H4 (cell line): ENCODE measurements at places on chromosomes 1 and 21. TPM values are rescaled to one million over a fixed set of nuclear protein-coding genes. Genes with fewer than 3 reads are reported as not detected.

DNA sequence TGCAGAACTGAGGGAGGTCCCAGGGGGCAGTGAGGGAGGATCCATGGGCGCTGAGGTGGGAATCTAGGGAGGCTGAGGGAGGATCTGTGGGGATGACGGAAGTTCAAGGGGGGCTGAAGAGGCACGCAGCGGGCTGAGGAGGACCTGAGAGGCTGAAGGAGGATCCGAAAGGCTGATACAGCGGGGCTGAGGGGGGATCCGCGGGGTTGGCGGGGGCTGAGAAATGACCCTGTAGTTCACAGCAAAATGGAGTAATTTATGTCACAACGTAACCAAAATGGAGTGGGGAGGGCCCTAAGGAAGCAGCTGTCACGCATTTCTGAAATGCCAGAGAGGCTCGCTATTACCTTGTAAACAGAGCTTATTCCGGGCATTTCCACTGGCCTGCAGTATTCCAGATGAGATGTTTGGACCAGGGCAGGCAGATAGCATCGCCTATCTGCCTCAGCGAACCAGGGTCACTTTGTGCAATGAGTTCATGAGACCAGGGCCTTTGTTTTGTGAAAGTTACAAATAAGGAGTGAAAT, 926 bp upstream of the MRPL55 start:
- no peak for DNase-seq

- no peak for DNase-seq
Measured at GRCh38 chr1:41533016-41533730, 48.7 kb upstream of the EDN2 start.

DNA sequence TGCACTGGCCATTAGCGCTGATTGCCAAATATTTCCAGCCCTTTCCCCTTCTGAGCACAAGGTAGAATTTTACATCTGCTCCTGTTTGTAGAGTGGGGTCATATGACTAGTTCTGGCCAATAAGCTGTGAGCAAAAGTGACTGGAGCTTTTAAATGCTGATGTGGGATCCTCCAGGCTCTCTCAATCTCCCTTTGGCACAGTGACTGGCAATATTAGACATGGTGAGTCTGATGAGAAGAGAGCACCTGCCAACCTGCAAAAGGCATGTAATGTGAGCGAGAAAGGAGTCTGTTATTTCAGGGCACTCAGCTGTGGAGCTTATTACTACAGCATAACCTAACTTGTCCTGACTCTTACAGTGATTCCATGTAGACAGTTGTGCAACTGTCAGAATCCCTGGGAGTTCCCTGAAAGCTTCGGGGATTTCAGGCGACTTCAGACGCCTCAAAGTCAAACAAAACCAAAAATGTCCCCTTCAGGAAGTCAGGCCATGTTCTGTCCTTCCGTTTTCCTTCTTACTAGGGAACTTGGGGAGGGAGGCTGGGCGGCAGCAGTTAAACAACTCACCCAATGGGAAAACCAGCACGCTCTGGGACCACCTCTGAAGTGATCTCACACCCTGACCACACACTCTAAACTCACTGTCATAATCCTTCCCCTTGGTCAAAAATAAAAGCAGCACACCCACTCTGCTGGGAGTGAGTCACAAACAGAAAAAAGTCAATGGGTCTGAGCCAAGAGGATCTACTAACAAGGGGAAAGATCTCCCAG, 3.6 kb upstream of the RASSF5 start:
- peak; percentile 99 for DNase-seq

The CTH gene
- total RNA-seq: 21.9 and 26.3 TPM in 2 replicates

DNA sequence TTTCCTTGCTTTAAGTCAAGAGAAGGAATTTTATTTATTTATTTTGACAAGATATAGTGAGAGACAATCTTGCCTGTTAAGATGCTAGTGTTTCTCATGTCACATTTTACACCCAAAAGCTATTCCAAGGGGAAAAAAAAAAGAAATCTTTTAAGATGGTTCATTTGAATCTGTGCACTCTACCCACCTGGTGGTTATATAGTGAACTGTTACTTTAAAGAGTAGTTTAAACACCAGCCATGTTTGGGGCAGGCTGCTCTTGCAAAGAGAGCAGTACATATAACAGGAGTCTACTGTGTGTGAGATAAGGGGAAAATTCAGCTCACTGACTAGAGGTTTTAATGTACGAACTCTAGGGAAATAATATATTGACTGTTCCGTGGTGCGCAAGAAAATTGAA, 3.3 kb upstream of the ELAVL4 start:
- DNase-seq: no peak

The SPATA21 gene
- not detected in 2 replicates for total RNA-seq

DNA sequence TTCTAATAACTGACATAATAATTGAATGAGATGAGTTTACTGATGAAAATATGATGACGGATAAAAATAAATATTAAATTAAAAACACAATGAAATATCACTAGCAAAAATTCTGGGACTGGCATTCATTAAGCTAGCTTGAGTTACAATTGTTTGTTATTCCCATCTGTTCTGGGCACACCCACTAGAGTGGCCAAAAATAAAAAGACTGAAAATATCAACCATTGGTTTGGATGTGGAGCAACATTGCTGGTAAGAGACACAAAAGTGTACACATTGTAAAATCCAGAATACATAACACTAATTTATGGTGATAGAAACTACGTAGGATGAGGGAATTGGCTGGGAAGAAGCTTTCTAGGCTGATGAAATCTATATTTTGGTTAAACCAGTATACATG, 9.6 kb upstream of the NEK7 start:
- DNase-seq: no peak

DNA sequence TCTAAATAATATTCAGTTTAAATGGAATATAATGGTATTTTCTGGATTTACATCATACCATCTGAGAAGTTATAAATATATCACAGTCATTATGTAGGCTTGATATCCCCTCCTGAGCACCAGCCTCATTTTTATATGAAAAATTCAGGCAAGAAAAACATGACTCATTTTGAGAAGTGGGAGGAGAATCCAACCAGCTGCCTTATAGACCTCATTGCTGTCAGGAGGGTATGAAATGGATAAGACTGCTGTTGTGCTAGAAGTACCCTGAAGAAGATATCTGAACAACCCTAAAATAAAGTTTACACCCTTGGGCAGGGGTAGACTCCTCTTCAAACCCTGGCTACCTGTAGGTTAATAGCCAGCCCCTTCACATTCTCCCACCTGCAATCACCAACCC, 8.8 kb downstream of the GIPC2 start:
- DNase-seq: no peak

DNA sequence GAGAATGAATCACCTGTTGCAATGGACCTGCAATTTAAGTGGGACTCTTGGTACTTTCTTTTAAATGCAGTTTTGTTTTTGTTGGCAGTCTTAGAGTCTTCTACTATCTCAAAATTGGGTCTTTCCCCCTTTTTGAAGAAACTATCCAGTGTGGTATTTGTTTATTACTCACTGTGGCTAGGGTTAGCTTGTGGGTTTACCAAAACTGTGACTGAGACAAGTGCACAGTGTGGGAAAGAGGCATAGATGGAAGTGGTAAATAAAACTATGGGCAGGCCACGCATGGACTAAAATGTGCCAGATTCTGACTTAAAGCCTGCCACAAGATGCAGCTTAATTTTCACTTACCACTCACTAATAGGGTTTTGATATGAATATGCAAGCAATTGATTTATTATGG, 1441.7 kb downstream of the PLA2G4A start:
- no peak for DNase-seq

The SLC22A15 gene
- total RNA-seq: 0.60 and 1.1 TPM in 2 replicates

DNA sequence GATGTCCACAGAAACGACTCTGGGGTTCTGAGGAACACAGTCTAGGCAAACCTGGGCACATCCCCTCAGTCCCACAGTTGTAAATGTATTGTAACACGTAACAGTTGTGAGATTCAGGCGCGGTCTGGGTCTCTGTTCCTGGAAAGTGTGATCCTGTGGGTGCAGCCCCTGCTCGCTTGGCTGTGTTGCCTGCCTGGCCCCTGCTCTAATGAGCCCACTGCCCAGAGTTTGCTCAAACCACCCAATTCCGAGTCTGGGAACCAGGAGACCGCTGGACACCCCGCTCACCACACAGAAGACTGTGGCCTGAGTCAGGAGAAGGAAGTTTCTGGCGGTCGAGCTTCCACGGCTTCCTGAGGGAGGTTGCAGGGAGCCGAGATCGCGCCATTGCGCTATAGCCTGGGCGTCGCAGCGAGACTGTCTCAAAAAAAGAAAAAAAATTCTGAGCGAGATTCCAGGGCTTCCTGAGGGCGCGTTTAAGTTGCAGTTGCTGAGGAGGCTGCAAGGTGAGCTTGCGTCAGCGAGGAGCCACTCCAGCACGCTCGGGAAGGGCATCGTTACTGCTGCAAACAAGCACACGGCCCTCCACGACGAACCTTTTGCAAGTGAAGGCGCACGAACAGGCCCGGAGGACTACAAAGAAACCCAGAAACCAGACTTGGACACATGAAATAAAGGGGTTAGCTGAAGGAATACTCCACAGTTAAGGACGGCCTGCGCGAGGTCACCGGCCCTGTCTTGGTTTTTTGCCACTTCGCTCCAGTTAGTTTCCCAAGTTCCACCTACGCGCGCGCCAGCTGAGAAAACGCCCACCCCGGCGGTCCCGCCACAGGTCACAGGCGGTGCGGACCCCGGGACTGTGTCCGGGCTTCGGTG, 1.1 kb downstream of the C21orf58 start:
- no peak for DNase-seq

DNA sequence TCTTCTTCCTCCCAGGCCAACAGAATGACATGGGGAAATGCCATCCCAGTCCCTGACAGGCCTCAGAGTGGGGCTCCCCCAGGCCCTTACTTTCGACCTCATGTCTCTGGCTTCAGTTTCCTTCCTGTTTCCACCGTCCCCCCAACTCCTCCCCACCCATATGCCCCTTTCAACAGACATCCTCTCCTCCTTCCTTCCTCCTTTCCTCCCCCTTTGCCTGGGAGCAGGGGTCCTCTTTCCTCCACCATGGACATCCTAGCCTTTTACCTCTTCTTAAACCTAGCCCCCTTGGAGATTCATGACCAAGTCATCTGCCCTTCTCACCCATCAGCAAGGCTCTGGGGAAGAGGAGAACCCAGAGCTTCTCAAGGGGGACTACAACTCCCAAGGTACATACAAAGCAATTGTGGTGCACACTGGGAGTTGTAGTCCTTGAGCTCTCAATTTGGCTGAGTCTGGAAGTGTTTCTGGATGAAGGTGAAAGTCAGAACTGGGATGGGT, 4.0 kb downstream of the ZBTB7B start:
- DNase-seq: no peak

- DNase-seq: no peak
Measured at GRCh38 chr1:228312136-228312764, 94.4 kb downstream of the TRIM11 start.

DNA sequence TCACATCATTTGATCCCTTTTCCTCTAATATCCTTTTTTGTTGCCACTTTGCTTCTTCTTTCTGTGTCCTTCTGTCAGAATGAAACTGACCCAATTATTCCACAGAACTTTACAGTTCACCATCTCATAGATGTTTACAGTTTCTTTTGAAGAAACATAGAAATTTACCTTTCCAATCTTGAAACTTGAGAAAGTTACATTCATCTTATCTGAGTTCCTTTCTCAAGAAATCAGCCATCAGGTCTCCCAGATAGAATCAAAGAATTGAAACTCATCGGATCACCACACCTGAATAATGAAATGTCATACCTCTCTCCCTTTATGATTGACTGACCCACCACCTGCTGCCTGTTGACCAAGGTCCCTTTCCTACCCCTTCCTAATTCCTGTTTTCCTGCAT, 23.7 kb downstream of the CBR1 start:
- no peak for DNase-seq

DNA sequence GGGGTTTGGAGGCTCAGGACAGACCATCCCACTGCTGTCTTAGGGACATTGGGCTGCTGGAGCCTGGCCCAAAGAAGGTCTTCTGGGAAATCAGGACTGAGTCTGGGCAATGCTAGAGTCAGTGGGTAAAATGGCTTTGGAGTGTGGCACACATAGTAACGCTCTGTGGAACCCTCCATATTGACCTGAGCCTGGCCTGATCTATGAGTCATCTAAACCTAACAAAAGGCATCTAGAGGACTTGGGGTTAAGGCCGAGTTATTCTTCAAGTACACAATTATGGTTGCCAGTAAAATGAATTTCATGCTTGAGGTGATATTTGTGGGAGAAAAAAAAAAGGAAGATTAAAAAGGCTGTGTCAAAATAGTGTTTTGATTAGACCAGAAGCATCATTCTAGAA, 77.7 kb downstream of the ST6GALNAC5 start:
- peak; percentile 25 for DNase-seq

DNA sequence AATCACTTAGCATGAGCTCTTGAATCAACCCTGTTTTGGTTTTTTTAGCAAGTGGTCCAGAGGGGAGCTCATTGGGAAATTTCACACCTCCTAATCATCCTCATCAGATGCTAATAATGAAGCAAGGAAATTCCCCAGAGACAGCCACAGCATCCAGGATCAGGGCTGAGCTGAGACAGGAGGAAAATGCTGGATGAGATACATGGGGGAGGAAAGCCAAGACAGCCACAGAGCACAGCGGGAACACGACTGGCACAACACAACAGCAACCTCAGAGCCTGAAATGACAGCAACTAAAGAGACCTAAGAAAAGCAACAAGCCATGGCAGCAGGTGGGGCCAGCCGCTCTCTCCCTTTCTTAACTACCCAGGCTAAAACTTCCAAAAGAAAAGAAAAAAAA, 70.4 kb downstream of the UBR4 start:
- no peak for DNase-seq

DNA sequence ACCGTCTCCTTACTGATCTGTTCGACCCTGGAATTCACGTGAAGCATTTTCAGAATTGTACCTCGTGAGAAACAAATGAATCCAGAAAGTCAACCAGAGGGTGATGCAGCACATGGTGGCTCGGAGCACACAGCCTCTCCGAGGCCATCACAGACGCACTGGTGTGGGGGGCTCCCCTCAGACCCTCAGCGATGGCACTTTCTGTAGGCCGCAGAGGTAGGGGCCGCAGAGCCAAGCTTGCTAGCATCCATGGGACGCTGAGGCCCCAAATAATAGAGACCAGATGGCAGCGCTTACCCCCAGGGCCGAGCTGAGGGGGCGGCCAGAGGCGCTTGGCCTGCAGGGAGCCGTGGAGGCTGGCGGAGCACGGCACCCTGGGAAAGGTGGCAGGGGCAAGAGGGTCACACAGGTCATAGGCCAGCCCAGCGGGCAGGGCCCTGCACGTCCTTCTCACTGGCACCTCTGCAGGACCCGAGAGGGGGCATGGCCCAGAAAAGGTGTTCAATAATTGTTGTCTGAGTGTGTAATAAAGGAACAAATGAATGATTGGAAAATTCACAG, 28.1 kb upstream of the COL6A2 start:
- no peak for DNase-seq

DNA sequence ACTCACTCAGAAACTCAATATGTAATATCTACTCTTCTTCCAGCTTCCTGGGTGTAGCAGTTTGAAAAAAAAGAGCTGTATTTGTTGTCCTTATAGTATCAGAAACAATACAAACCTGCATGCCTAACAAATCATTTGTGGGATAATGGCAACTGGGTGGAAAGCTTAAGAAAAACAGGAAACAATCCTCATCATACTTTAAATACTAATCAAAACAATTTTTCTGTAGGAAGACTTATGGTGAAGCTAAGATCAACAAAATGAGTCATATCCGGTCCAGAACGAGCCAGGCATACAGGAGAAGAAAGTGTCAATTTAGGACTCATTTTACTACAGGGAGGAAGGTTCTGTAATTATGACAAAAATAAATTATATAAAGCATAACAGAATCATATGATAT, 181.8 kb upstream of the ADGRL4 start:
- peak; percentile 26 for DNase-seq

- no peak for DNase-seq
Measured at GRCh38 chr1:18262726-18263125, 155.1 kb downstream of the IGSF21 start.
